ENCODE measurements at places on chromosomes 4 and X. TPM values are rescaled to one million over a fixed set of nuclear protein-coding genes. Genes with fewer than 3 reads are reported as not detected.

FHIP1A gene
- 5.0 TPM for polyA plus RNA-seq

MAGEA2B gene
- polyA plus RNA-seq = not detected

ARHGAP24 gene
- 6.7 TPM for polyA plus RNA-seq

FAM47A gene
- polyA plus RNA-seq = not detected

CLCN4 gene
- polyA plus RNA-seq = 1.9 TPM

SORBS2 gene
- polyA plus RNA-seq = 34.4 TPM

VCX gene
- not detected for polyA plus RNA-seq

ATP2B3 gene
- 1.6 TPM for polyA plus RNA-seq

NWD2 gene
- polyA plus RNA-seq = 0.64 TPM

MND1 gene
- 6.8 TPM for polyA plus RNA-seq

NAP1L3 gene
- 8.9 TPM for polyA plus RNA-seq

Data from large intestine (tissue), 12 donors.